ENCODE measurements at places on chromosomes 6 and 20.

GRCh38 chr20:3760655-3761348 is 6.8 kb downstream of the ADISSP start:
- DNase-seq, result no peak

DNA sequence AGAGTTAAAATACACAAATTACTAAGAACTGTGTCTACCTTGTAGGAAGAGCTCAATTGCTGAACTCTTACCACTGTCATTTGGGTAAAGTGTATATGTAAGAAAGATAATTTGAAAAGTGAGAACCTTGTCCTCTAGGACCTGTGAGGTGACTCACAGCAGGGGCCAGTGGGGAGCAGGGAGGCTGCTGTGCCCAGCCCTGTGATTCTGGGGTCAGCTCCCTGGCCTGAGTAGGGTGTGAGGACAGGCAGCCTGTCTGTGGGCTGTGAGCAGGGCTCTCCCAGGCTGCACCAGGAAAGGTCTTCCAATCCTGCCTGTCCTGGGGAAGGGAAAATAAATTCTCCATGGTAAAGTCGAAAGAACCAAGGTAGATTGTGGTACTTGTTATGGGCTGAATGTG is 27.3 kb upstream of the SIRPG start:
- DNase-seq, result no peak

- peak; percentile 38 for DNase-seq
These were observed 84.4 kb downstream of the SYNE1 start for GRCh38 chr6:152552616-152553209.

GRCh38 chr6:79170959-79171358 is 63.5 kb downstream of the HMGN3 start:
- no peak for DNase-seq
